ENCODE measurements at places on chromosomes 1 and 21. TPM values are rescaled to one million over a fixed set of nuclear protein-coding genes. Genes with fewer than 3 reads are reported as not detected.
A peak's percentile ranks its signal among the peaks of the same experiment; 100 is the strongest.

DNA sequence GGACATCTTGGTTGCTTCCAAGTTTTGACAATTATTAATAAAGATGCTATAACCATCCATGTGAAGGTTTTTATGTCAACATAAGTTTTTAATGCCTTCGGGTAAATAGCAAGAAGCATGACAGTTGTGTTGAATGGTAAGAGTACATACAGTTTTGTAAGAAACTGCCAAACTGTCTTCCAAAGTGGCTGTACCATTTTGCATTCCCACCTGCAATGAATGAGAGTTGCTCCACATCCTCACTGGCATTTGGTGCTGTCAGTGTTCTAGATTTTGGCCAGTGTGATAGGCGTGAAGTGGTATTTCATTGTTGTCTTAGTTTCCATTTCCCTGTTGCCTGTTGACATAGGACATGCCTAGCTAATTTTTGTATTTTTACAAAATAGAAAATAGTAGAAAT lies 45.4 kb downstream of the CD58 start:
- no peaks in the 10 kb centered on the region for H3K4me1 ChIP-seq
- H3K36me3 ChIP-seq = no peaks in the 10 kb centered on the region
- no peak overlapping the region for H3K27ac ChIP-seq
- H3K27me3 ChIP-seq = no peaks in the 10 kb centered on the region

- H3K27ac ChIP-seq = peak overlapping the region; percentile 43
- H3K36me3 ChIP-seq = peaks cover 2% of the 10 kb centered on the region
- peaks cover 12% of the 10 kb centered on the region for H3K4me1 ChIP-seq
- no peaks in the 10 kb centered on the region for H3K27me3 ChIP-seq
- peak; percentile 40 for DNase-seq
Measured at GRCh38 chr1:37517569-37517968, 3.0 kb upstream of the MEAF6 start.

GRCh38 chr1:154337253-154337894 lies 12.0 kb downstream of the ATP8B2 start:
- peaks cover 14% of the 10 kb centered on the region for H3K4me1 ChIP-seq
- H3K36me3 ChIP-seq = no peaks in the 10 kb centered on the region
- no peak overlapping the region for H3K27ac ChIP-seq
- no peak for DNase-seq

DNA sequence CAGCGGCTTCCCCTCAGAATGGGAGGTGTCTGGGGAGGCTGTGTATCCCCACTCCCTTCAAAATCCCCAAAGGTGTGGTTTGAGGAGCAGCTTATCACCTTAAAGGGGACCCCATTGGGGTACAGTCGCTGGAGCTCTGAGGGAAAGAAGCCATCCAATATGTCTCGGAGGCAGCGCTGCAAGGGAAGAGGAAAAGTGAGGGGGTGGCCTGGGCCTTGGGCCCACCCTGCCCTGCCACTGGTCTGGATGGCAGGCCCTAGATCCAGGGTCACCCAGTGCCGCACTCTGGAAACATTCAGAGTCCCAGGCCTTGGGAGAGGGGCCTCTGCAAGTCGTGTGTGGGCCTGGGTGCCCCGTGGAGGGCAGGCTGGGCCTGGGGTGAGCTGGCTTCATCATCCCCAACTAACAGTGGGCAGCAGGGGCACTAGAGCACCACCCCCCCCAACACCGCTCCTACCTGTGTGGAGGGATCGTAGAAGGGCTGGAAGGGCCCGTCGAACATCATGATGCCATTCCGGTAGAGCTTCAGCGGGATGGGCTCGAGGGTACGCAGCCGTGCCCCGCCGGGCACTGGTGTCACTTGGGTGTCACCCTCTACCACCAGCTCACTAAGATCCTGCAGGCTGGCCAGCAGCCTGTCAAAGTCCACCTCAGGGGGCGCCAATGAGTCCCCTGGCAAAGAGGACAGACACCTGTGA lies 5.6 kb downstream of the SH3BGRL3 start:
- no peak overlapping the region for H3K4me3 ChIP-seq
- H3K27ac ChIP-seq = no peak overlapping the region
- no peaks in the 10 kb centered on the region for H3K36me3 ChIP-seq

DNA sequence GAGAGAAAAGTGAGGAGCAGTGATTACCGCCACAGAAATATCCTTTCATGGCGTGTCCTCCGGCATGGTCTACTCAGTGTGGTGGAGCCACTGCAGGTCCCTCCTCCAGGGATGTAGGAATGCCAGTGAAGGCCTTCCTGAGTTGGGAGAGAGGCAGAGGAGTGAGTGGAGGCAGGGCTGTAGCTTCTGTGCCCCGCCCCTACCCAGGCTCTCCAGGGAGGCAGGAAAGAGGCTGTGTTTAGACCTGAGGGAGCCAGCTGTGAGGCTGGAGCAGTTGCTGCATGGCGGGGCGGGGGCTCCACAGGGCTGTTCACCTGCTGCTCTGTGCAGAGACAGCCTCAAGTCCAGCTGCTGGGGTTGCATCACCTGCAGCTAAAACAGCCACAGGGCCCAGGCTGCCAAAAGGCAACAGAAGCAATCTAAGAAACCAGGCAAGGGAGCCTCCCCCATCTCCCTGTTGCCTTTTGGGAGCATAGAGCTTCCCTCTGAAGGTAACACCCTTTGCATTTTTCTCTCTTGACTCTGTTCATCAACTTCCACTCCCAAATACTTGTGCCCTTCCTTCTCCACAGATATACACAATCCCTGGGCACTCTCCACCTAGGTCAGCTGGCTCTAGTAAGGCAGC lies 801 bp upstream of the ANXA9 start:
- no peaks in the 10 kb centered on the region for H3K36me3 ChIP-seq
- H3K4me1 ChIP-seq = peaks cover 59% of the 10 kb centered on the region
- H3K27ac ChIP-seq = peak overlapping the region; percentile 68
- no peaks in the 10 kb centered on the region for H3K27me3 ChIP-seq
- peak overlapping the region; percentile 33 for H3K4me3 ChIP-seq

OR14K1 gene
- total RNA-seq = not detected

GRCh38 chr1:163876546-163876945 lies 554.8 kb downstream of the NUF2 start:
- no peak for DNase-seq
- no peaks in the 10 kb centered on the region for H3K36me3 ChIP-seq
- no peak overlapping the region for H3K27ac ChIP-seq
- no peaks in the 10 kb centered on the region for H3K27me3 ChIP-seq
- no peaks in the 10 kb centered on the region for H3K4me1 ChIP-seq

DNA sequence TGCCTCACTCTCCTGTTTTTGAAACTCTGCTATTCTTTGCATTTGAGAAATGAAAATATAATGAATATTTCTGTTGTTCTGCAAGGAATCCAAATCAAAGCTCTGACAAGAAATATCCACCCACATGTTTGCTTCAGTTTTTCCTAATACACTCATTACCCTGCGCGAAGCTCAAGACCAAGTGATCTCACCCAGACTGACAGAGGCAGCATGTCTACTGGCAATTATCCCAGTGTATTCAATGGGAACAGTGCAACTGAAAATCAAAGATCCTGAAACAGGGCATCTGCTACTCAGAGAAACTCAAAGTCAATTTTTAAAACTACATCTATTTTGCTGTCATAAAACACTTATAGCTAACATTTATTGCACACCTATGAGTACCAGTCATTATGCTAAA lies 321.0 kb upstream of the LRRC7 start:
- no peaks in the 10 kb centered on the region for H3K36me3 ChIP-seq
- no peak overlapping the region for H3K27ac ChIP-seq
- no peaks in the 10 kb centered on the region for H3K27me3 ChIP-seq
- H3K4me1 ChIP-seq = no peaks in the 10 kb centered on the region
- H3K4me3 ChIP-seq = no peak overlapping the region

LEMD1 gene
- total RNA-seq = not detected

DNA sequence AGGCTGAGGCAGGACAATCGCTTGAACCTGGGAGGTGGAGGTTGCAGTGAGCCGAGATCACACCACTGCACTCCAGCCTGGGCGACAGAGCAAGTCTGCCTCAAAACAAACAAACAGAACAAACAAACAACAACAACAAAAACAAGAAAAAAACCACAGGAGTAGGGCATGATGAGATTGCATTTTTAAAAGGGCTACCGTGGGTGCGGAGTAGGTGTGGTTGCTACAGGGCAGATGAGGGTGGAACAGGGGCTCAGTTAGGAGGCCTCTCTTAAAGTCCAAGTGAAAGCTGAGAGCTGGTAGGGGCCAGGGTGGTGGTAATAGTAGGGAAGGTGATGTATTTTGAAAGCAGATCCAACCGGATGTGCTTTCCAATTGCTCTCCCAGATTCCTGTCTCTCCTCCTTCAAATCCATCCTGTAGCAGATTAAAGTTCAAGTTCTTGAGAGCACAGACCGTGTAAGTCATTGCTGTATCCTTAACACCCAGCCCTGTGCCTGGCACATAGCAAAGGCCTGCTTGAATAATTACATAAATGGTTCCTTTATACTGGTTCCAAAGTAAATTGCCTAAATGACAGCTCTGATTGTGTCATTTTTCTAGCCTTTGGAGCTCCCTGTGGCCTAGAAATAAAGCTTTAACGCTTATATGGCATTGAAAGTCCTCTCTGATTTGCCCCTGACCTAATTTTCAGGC lies 4.2 kb upstream of the LINGO4 start:
- no peaks in the 10 kb centered on the region for H3K27me3 ChIP-seq
- H3K4me1 ChIP-seq = no peaks in the 10 kb centered on the region
- peaks cover 50% of the 10 kb centered on the region for H3K36me3 ChIP-seq
- no peak overlapping the region for H3K27ac ChIP-seq
- no peak overlapping the region for H3K4me3 ChIP-seq

CYP4A11 gene
- total RNA-seq = 176 TPM

DNA sequence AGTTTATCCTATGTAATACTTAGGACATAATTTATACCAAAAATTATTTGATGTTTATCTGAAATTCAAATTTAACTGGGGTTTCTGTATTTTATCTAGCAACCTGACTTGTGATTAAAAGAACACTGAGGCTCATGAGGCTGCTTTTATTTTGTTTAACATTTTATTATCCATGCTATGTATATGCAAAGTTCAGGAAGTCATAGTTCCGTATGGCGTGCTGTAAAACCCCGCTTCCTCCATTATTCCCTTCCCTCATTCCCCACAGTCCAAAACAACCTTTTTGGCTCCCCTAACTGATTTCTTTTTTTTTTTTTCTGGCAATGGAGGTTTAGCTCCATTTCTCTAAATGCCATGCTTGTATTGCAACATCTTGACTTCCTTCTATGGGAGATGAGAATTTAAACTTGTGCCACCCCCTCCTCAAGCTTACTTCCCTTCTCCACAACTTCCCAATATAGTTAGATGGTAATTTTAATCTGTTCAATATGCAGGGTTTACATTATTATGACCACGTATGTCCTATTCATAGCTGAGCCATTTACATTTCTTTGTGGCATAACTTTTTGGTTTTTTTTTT lies 138.0 kb upstream of the DNAH14 start:
- H3K4me1 ChIP-seq = no peaks in the 10 kb centered on the region
- H3K27me3 ChIP-seq = no peaks in the 10 kb centered on the region
- no peak overlapping the region for H3K4me3 ChIP-seq

WNT4 gene
- total RNA-seq = 0.35 TPM

DNA sequence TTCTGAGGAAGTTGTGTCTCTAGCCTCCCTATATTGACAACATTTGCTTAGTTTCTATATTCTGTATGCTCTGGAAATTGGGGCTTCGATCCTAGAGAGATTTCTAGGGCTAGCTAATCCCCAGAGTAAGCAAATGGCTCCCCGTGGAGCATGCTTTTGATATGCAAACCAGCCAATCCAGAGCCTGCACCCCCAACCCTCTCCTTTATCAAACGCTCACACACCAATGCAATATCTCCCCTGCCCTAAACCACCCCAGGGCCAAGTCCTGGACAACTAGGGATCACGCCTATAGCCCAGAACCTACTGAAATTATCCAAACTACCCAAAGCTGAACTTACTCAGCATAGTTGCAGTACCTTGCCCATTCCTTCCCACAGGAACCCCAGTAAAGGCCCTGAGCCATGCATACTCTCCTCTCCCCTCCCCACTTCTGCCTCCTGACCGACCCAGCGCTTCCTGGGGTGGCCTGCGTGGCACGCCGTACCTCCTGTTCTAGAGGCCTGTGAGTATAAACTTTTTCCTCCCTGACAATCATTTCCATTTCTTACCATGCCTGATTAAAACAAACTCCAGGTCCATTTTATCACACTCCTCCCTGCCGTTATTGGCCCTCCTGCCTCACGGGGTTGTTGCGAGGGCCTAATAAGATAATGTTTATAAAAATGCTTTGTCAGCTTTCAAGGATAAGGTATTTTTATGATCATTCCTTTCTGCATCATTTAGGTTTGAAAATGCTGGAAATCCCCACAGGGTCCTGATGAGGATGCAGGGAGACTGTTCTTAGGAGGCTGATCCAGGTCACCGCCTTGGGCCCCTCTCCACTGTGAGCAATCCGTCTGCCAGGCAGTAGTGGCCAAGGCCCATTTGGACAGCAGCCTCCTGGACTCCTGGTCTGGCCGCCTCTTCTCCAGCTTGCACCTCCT lies 102.7 kb downstream of the TENT5C start:
- no peaks in the 10 kb centered on the region for H3K27me3 ChIP-seq
- H3K4me1 ChIP-seq = no peaks in the 10 kb centered on the region
- no peaks in the 10 kb centered on the region for H3K36me3 ChIP-seq
- H3K27ac ChIP-seq = no peak overlapping the region
- no peak overlapping the region for H3K4me3 ChIP-seq

GRCh38 chr1:94926126-94926914 lies 590 bp downstream of the CNN3 start:
- peak overlapping the region; percentile 94 for H3K27ac ChIP-seq
- no peaks in the 10 kb centered on the region for H3K36me3 ChIP-seq
- peak overlapping the region; percentile 64 for H3K4me3 ChIP-seq
- no peaks in the 10 kb centered on the region for H3K4me1 ChIP-seq
- peak; percentile 68 for DNase-seq
- no peaks in the 10 kb centered on the region for H3K27me3 ChIP-seq

DNA sequence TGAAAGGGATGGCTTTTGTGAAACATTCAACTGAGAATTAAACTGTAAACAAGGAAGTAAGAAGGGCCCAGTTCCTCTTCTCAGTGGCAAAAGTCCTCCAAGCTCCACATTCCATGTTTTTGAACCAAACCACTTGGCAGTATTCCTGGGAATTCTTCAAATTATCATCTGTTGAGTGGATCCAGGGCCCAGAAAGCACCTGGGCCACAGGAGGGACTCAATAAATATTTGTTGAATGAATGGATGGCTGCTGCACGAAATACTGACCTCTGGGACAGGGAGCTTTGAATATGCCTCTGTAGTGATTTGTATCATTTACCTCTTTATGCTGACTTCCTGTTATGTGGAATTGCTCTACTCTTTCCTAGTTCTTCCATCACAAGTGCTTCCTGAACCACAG lies 4.7 kb downstream of the SLC35F3 start:
- DNase-seq = no peak
- H3K27ac ChIP-seq = no peak overlapping the region
- H3K36me3 ChIP-seq = no peaks in the 10 kb centered on the region
- no peak overlapping the region for H3K4me3 ChIP-seq
- peaks cover 6% of the 10 kb centered on the region for H3K4me1 ChIP-seq
- peaks cover 12% of the 10 kb centered on the region for H3K27me3 ChIP-seq

GRCh38 chr1:203582568-203582967 lies 44.1 kb upstream of the ATP2B4 start:
- H3K27ac ChIP-seq = no peak overlapping the region
- no peaks in the 10 kb centered on the region for H3K4me1 ChIP-seq
- no peak overlapping the region for H3K4me3 ChIP-seq
- H3K36me3 ChIP-seq = no peaks in the 10 kb centered on the region
- no peak for DNase-seq

S100A5 gene
- total RNA-seq = not detected
